ENCODE measurements at places on chromosomes 13 and 19. TPM values are rescaled to one million over a fixed set of nuclear protein-coding genes. Genes with fewer than 3 reads are reported as not detected.

LRRC25 gene
- total RNA-seq = not detected

GRCh38 chr19:43809762-43810696 lies 7.8 kb upstream of the LYPD5 start:
- no peak for DNase-seq

GRCh38 chr13:113207890-113208420 lies 514 bp downstream of the PCID2 start:
- peak; percentile 24 for DNase-seq

DNA sequence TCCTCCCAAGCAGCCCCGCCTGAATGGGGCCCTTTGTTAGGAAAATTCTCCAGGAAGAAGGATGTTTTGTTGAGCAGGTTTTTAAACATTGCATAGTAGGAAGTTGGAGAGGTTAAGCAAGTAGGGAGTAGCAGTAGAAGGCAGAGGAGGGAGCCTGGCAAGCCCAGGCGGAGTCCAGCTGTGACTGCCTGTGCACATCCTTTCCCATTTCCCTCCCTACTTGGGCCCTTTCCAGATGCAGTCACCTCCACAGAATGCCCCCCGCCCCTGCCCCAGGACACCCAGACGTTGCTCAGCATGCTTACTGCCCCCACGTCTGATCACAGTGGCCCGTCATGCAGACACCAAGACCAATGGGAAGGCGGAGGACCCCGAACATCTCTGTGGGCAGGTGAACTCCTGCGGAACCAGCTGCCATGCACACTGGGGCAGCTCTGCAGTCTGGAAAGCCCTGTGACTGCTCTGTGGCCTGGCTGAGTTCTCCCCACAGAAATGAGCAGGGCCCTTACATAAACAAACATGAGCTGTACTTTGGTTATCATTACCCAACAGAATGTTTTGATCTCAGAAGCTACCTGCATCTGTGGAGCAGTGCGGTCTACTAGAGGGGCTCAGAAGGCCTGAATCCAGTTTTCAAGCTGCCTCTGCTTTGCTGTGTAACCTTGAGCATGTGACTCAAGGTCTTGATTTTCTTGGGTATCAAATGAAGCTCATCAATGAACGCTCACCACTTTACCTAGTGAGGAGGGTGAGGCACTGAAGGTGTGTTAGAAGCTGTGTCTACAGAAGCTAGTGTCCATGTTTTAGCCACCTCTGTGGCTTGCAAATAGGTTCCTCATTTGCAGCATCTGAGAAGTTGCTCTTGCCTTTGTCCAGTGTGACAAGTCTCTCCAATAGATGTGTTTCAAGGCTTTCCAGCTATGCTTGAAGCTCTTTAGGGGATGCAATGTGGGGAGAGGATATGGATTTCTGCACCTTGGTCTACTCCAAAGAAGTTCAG lies 84.2 kb downstream of the TNFRSF19 start:
- no peak for DNase-seq

GRCh38 chr13:19601749-19602725 lies 31.4 kb upstream of the MPHOSPH8 start:
- DNase-seq = peak; percentile 58

GRCh38 chr13:114140131-114140905 lies 7.9 kb upstream of the RASA3 start:
- DNase-seq = peak; percentile 74

DNA sequence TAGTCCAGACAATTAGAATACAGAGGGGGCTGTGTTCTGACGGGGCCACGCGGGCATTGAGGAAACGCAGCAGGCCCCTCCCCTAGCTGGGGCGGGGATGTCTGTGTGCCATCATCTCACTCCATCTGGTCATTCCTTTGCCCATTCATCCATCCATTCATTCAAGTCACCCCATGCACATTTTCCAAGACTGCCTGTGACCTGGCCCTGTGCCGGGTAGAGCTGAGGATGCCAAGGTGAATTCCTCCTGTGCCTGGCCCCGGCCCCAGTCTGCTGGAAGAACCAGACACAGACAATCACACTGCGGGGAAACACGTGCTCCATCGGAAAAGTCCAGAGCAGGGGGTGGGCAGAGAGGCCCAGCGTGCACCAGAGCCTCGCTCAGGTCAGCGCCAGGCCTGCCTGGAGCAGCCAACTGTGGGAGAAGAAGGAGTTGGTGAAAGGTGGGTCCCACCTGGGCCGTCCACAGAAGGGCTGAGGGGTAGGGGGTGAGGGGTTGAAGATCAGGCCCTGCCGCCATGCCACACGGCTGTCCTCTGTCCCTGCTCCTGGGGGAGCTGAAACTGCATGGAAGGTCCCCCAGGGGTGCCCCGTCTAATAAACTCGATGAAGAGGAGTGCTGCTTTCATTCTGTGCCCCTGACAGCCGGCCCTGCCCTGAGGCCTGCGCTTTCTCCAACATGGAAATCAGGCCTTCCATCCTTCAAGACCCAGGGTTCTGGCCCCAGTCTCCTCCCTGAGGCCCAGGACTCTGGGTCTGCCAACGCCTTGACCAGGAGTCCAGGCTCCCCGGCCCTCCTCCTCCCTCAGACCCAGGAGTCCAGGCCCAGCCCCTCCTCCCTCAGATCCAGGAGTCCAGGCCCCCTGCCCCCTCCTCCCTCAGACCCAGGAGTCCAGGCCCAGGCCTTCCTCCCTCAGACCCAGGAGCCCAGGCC lies 1.6 kb upstream of the CACNG6 start:
- DNase-seq = no peak

DNA sequence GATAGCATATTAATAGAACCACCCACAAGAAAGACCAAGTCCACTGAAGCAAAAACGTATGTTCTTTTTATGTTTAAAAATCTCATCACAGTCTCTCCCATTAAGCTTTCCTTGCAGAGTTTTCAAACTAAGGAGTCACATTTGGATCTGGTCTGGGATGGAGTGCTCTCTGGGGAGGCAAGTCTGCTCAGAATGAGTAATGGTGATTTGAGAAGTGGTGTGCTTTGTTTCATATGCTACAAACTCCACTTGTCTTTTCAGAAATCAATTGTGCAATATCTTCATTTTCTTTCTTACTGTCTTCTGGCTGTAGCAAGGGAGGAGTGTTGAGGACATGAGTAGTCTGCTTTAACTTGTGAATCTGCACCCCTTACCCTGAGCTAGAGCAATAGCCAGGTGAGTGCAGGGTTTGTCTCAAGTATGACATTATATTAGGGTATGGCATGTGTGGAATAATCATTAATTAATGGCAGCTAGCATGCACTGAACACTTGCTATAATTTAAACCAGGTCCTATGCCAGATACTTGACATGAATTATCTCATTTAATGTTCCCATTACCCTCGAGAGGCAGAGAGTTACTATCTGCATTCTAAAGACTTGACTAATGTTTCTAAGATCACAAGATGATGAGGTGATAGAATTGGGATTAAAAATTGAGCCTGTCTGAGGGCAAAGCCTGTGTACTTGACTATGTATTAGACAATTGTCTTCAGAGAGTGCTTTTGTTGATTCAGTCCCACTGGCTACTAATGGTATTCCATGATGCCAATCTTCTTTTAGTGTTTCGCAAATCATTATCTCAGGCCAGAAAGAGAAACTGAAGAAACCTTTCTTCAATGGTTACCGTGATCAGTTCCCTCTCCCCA lies 171.8 kb downstream of the GPC6 start:
- no peak for DNase-seq

DNA sequence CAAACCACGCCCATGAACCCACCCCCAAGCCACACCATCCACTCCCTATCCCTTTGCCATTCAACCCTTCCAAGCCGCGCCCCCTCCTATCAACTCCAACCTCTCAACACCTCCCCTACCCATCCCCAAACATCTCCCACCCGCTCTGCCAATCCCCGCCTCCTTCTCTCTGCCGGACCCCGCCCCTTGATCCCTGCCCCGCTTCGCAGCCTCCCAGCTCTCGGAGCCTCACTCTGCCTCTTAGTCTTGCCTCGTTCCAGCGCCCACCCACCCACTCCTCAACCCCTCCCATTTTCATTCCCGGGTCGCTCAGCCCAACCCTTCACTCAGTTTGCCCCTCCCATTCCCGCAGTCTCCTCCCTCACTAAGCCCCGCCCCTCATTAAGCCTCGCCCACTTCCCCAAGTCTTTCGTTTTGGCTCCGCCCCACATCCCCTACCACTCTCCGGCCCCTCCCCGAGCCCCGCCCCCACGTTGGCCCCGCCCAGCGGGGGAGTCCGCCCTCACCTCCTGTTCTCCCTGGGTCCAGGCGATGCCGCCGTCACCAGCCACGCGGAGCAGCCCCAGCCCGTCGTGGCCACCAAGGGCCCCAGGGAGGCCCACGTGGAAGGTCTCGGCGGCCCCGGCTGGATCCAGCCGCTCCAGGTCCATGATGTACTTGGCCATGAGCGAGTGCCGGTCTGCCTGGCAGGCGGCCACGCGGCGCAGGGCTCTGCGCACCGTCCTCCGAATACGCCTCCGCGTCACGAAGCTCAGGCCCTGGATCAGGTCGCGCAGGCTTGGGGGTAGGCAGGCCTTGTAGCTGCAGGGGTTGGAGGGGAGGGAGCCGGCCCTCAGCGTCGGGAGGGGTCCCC lies 5.7 kb downstream of the JAK3 start:
- DNase-seq = peak; percentile 84

All from activated CD8-positive, alpha-beta T cell treated with anti-CD3 and anti-CD28 coated beads for 36 hours (primary cell).